ENCODE measurements at places on chromosomes 7 and 10. TPM values are rescaled to one million over a fixed set of nuclear protein-coding genes. Genes with fewer than 3 reads are reported as not detected.

The SHH gene
- total RNA-seq, result 0.28 TPM

The FAM221A gene
- total RNA-seq, result 16.8 TPM

GRCh38 chr7:148022832-148023231 is 567.7 kb upstream of the C7orf33 start:
- DNase-seq, result no peak

DNA sequence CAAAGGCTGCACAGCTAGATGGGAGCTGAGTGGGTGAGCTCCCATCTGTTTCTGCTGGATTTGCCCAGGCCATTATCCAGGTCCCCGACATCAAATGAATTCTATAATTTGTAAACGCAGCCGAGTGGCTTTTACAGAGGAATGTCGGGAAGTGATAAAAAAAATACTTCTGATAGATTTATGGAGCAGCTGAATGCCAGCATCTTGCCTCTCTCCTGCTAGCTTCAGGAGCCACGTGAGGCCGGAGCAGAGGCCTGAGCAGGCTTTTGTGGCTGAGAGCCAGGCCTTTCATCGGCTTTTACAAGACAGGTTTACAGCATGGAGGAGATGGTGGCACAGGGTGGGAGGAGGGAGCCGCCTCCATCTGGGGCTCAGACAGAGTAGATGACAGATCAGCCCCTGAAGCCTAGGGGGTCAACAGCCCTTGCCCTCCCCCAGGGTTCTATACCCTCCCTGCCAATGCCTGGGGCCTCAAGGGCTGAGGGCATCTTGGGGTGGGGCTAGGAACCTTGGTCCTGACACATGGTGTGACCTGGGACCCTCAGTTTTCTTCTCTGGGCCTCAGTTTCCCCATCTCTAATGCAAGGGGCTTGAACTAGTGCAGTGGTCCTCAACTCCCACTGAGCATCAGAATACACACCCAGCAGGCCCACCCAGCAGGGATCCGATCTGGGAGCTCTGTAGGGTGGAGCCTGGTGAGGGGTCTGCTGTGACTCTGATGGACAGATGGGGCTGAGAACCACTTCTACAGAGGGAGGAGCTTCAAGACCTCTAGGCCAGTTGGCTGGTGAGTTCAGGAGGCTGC is 44.2 kb upstream of the PCBD1 start:
- DNase-seq, result no peak

Data from thoracic aorta (tissue), 2 donors.